ENCODE measurements at places on chromosomes 6 and 20.

DNA sequence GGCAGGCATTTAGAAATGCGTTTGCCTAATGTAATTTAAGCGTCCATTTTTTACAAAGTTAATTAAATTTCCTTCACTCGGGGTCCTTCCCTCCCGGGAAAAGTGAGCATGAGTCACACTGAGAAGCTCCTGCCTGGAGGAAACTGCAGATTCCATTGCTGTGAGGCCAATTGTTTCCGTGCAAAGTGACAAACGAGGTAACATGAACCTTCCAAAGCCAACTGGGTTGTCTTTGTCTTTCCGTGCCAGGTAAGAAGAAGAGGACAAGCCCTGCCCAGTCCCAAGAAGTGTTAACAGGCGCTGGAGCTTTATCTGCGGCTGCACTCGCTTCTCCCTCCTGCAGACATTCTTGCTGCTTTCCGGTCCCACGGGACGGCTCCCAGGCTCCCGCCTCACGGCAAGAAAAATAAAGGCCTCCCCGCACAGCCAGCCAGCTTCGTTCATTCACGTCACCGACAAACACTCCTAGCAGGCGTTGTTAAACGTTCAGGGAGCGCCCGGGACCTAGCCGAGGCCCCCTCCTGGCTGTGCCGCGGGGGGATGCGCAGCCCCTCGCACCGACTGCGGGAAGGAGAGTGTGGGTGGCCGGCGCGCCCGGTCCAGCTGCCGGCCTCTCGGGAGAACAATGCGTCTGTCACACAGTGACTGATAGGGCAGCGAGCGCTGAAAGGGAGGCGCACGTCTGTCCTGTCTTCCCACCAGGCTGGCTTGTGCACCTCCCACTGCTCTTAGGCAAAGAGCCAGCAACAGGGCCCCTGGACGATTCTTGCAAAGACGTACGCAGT lies 61.5 kb upstream of the HDDC2 start:
- peaks cover 8% of the 10 kb centered on the region for H3K4me1 ChIP-seq
- peak overlapping the region; percentile 54 for H3K4me3 ChIP-seq
- DNase-seq: peak; percentile 88
- H3K27ac ChIP-seq: peak overlapping the region; percentile 81

- DNase-seq: no peak
- H3K27me3 ChIP-seq: peaks cover 83% of the 10 kb centered on the region
- H3K4me3 ChIP-seq: no peak overlapping the region
- H3K4me1 ChIP-seq: no peaks in the 10 kb centered on the region
- no peaks in the 10 kb centered on the region for H3K36me3 ChIP-seq
- no peak overlapping the region for H3K27ac ChIP-seq
Measured at GRCh38 chr20:46031014-46031569, 2.1 kb downstream of the SLC12A5 start.

DNA sequence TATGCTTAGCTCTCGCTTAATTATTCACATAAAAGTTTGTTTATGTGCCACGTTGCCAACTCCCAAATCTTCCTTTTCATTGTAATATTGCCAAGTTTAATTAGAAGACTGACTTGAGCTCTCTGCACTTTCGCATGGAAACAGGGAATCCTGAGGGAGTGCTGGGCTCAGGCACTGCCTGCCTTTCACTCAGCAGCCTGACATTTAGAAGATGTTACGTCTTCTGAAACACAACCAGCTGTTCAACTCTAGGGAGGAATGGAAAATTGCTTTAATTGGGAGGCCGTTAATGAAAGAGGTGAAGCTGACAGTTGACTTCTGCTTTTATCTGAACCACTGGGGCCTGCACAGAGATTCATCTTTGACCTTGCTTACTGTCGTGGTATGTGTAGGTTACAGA lies 77.4 kb upstream of the MTHFD1L start:
- no peaks in the 10 kb centered on the region for H3K27me3 ChIP-seq
- H3K27ac ChIP-seq: no peak overlapping the region
- H3K36me3 ChIP-seq: no peaks in the 10 kb centered on the region
- no peak for DNase-seq
- H3K4me3 ChIP-seq: no peak overlapping the region

GRCh38 chr6:122696079-122696478 lies 83.4 kb upstream of the FABP7 start:
- no peaks in the 10 kb centered on the region for H3K4me1 ChIP-seq
- no peak for DNase-seq
- no peak overlapping the region for H3K27ac ChIP-seq

GRCh38 chr6:113645576-113645970 lies 211.6 kb upstream of the MARCKS start:
- no peak overlapping the region for H3K27ac ChIP-seq
- no peaks in the 10 kb centered on the region for H3K27me3 ChIP-seq
- no peaks in the 10 kb centered on the region for H3K4me1 ChIP-seq
- H3K36me3 ChIP-seq: no peaks in the 10 kb centered on the region
- no peak for DNase-seq
- H3K4me3 ChIP-seq: no peak overlapping the region

- H3K27ac ChIP-seq: no peak overlapping the region
- H3K4me3 ChIP-seq: no peak overlapping the region
- no peaks in the 10 kb centered on the region for H3K27me3 ChIP-seq
- H3K36me3 ChIP-seq: no peaks in the 10 kb centered on the region
- H3K4me1 ChIP-seq: no peaks in the 10 kb centered on the region
Measured at GRCh38 chr6:14513496-14514393, 396.2 kb downstream of the CD83 start.

Data from heart left ventricle (tissue), 16 donors.